Mesenteric fat pad (tissue), 1 donor: ENCODE measurements at places on chromosomes 1 and 21. TPM values are rescaled to one million over a fixed set of nuclear protein-coding genes. Genes with fewer than 3 reads are reported as not detected.

ATP1A4 gene
- 0.39 TPM for total RNA-seq

LEMD1 gene
- not detected for total RNA-seq

CELA2B gene
- not detected for total RNA-seq

TMEM50A gene
- 113 TPM for total RNA-seq

AZIN2 gene
- total RNA-seq, result 2.1 TPM

PTCH2 gene
- total RNA-seq, result 0.93 TPM

STUM gene
- 1.8 TPM for total RNA-seq

SLC35F3 gene
- total RNA-seq, result not detected

ADGRL4 gene
- total RNA-seq, result 81.8 TPM

SPRR2E gene
- not detected for total RNA-seq

SMCP gene
- total RNA-seq, result not detected

CFHR5 gene
- not detected for total RNA-seq

OR14K1 gene
- total RNA-seq, result not detected

ATAD3A gene
- 26.2 TPM for total RNA-seq

VAV3 gene
- 11.4 TPM for total RNA-seq

OR10Z1 gene
- total RNA-seq, result not detected

IL20 gene
- not detected for total RNA-seq

COL11A1 gene
- total RNA-seq, result 0.22 TPM

HJV gene
- not detected for total RNA-seq

CLCA4 gene
- total RNA-seq, result not detected
